ENCODE measurements at places on chromosomes 13 and 19. TPM values are rescaled to one million over a fixed set of nuclear protein-coding genes. Genes with fewer than 3 reads are reported as not detected.

DNA sequence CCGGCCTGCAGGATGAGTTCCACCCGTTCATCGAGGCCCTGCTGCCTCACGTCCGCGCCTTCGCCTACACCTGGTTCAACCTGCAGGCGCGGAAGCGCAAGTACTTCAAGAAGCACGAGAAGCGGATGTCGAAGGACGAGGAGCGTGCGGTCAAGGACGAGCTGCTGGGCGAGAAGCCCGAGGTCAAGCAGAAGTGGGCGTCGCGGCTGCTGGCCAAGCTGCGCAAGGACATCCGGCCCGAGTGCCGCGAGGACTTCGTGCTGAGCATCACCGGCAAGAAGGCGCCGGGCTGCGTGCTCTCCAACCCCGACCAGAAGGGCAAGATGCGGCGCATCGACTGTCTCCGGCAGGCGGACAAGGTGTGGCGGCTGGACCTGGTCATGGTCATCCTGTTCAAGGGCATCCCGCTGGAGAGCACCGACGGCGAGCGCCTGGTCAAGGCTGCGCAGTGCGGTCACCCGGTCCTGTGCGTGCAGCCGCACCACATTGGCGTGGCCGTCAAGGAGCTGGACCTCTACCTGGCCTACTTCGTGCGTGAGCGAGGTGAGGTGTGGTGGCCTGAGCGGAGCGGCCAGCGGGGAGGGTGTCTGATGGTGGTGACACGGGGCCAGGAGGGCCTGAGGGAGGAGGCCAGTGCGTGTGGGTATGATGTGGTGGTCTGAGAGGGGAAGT is 15.5 kb downstream of the NFIC start:
- DNase-seq = no peak

DNA sequence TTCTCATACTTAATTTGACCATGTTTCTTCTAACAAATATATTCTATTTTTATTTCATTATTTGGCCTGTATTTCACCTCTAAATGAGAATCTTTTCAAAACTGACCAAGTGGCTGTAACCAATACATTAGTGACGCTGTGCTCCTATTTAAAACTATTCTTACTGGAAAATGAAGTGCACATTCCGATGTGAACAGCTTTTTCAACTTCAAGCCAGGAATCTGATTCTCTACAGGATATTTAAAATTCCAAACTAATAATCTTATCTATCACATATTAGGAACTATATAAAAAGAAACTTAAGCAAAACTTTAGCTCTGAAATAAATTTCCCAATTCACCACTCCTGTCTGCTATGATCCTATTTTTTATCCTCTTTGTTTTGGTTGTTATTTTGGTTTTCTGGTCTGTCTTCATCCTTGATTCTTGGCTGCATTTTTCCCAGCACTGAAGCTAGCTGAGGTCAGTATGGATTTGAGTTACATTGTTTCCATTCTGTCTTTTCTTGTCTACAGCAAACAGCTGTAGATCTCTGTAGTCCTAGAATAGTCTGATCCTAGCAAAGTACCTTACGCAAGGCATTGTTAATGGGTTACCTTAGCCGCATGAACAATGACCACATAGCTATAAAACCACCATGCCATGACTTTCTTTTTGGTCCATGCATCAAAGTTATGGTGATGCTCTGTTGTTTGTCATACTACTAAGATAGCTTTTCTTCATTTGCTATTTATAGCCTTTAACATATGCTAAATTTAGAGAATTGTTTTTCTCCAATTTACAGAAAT is 748.6 kb upstream of the SPRY2 start:
- DNase-seq = no peak

GRCh38 chr19:48582168-48582567 is 24.4 kb upstream of the SPACA4 start:
- DNase-seq = no peak

- DNase-seq = peak; percentile 92
Observed at GRCh38 chr19:56403764-56404704, at the start of gene ZNF583. TSS of gene ZNF583 (plus strand) at chr19:56404332. CDS start at chr19:56407115, 2,783 bp downstream.

- DNase-seq = no peak
Observed at GRCh38 chr13:46031581-46032263, 20.8 kb downstream of the ZC3H13 start.

- no peak for DNase-seq
Observed at GRCh38 chr19:15284896-15285295, 47.4 kb downstream of the BRD4 start.

DNA sequence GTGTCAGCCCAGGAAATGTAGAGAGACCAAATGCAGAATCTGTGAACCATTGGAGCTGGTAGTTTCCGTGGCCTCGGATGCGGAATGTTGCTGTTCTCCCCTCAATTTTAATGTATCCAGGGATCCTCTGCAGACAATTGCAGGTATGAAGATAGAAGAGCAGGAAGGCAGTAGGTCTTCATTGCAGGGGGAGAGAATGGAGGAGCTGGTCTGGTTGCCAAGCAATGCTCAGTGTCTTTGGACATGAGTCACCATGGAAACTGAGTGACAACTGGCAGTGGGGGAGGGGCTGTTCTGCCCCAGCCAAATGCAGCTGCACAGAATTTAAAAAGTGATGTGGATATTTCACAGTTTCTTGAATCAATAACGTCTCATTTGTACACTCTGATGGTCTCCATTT is 56.1 kb upstream of the ZNF835 start:
- DNase-seq = peak; percentile 64

- DNase-seq = no peak
Observed at GRCh38 chr13:44231786-44232516, 141.7 kb upstream of the SERP2 start.

DNA sequence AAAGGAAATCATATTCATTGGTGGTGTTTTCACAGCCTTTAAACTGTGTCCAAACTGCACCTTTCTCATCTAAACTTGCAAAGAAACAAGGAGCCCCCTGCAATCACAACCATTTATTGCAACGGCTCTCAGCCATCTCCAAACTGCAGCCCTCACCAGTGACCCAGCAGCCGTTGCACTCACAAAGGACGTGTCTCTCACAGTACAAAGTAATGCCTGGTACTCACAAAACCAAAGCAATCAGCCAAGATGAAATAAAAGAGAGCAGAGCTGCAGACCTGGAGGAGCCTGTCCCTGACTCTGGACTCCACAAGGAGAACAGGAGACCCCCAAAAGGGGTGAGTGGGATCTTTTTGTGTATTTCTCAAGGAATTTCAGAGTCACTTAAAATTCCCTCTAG is 20.2 kb upstream of the CEACAM21 start:
- no peak for DNase-seq

DNA sequence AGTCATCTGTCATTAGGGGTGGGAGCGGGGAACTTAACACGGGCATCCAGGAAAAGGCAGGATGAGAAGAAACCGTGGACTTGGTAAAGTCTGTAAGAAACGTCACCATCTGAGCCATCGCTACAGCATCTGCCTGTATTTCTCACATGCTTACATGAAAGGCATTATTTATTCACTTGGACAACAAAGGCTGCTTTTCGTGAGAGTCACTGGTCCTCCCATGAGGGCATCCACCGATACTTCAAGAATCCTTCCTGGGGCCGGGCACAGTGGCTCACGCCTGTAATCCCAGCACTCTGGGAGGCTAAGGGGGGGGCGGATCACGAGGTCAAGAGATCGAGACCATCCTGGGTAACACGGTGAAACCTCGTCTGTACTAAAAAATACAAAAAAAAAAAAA is 16.1 kb downstream of the ZNF446 start:
- DNase-seq = no peak

DNA sequence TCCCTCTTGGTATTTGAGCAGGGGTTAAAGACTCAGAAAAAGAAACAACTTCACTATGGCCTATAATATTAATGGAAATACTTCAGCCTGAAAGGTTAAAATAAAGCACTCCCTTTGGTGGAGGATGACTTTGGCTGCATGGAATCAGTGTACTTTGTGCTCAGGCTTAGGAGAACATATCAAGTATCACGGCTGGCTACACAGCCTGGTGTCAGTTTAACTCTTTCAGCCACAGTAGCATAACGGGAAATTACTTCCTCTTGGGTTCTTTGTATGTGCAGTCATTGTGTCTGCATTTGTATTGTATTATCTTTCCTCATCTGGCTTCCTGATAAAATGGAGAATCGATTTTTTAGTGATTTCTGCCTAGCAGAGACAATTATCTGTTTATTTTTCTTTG is 239.0 kb downstream of the GGACT start:
- DNase-seq = no peak

DNA sequence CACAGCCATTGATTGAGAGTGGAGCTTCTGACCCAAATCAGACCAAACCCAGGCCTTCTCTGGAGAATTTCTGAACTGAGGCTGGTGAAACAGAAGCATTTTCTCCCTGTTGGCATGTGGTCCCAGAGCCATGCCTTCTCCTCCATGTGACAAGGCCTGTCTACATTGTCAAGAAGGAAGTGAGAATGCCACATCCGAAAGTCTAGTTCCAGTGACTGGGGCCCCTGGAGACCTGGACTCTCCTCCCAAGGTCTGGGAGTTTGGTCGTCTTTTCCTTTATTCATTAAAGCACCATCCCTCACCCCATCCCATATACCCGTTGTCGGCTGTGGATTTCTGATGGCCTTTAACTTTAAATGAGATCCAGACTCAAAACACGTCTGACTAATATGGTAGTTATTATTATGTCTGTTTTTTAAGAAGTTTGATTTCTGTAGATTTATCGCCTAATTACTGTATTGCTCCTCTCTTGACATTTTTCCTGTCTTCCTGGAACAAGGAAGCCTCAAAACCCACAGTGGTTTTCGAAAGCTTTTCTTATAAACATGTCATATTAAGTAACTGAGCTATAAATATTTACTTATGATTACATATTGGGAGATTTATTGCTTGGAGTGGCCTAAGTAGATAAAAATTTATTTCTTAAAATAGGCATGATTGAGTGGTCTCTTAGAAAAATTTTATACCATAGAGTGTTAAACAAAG is 128.3 kb upstream of the FRY start:
- DNase-seq = no peak

Gene HRC
- total RNA-seq = 2.3 TPM

Gene APOE
- 570 TPM for total RNA-seq

DNA sequence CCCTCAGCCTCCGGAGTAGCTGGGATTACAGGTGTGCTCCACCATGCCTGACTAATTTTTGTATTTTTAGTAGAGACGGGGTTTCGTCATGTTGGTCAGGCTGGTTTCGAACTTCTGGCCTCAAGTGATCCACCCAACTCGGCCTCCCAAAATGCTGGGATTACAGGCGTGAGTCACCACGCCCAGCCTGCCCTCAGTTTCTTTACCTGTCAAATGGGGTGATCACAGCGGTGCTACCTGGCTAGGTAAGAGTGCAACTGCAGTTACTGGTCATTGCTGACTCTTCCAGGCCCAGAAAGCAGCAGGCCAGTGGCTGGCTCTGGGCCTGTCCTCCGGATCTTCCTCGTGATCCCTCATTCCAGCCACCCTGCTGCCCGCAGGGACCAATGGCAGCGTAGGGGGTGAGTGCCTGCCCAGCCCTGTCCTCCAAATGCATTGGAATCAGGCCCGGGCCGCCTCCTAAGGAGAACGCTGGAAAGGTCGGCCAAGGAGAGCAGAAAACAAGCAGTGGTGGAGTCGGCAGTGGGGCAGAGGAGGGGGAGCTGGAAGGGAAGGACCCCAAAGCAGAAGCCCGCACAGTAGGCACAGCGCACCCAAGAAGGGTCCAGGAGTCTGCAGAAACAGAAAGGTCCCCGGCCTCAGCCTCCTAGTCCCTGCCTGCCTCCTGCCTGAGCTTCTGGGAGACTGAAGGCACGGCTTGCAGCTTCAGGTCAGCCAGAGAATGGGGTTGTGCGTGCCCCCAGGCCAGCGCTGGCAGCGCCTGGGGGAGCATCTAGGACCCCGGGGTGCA is 1.8 kb upstream of the SLC27A1 start:
- no peak for DNase-seq

GRCh38 chr19:47230054-47230920 is 712 bp downstream of the BBC3 start:
- no peak for DNase-seq

Gene KRTDAP
- not detected for total RNA-seq

DNA sequence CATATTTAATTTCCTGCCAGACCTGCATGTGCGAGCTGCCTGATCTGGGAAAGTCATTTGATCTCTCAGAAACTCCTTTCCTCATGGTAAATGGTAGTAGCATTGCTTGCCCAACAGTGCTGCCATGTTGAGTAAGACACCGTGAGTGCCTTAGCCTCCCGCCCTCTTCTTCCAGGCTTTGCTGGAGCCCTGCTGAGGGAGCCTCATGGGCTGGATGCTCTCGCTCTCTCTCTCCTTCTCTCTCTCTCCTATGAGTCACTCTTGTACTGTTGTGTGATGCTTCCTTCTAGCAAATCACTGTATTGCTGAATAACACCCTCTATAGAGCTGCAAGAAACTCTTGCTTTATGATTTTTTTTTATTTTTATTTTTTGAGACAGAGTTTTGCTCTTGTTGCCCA is 365.5 kb downstream of the UQCRFS1 start:
- DNase-seq = no peak

- DNase-seq = no peak
Observed at GRCh38 chr13:40563350-40564125, 102.9 kb downstream of the FOXO1 start.

Gene ZNF649
- total RNA-seq = 20.3 TPM

Gene CYP2A6
- total RNA-seq = 0.67 TPM

GRCh38 chr13:79989217-79989661 is 351.7 kb downstream of the SPRY2 start:
- DNase-seq = no peak

DNA sequence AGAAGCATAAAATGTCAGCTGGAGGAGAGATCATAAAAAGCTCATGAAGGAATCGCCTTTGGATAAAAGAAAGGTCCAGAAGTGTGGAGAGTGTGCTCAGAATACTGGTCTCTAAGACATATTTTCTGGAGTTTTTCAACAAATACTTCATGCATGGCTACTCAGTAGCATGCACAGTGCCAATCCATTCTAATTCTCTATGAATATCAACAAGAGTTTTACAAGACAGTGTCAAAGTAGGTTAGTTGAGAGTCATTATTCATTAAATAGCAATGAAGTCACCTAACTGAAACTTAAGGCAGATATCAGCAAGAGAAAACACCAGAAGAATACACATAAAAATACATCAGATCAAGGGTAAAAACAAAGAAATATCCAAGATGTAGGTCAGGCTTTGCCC is 1243.2 kb upstream of the SLC10A2 start:
- no peak for DNase-seq

- no peak for DNase-seq
Observed at GRCh38 chr13:112452380-112453206, 76.4 kb downstream of the SPACA7 start.

DNA sequence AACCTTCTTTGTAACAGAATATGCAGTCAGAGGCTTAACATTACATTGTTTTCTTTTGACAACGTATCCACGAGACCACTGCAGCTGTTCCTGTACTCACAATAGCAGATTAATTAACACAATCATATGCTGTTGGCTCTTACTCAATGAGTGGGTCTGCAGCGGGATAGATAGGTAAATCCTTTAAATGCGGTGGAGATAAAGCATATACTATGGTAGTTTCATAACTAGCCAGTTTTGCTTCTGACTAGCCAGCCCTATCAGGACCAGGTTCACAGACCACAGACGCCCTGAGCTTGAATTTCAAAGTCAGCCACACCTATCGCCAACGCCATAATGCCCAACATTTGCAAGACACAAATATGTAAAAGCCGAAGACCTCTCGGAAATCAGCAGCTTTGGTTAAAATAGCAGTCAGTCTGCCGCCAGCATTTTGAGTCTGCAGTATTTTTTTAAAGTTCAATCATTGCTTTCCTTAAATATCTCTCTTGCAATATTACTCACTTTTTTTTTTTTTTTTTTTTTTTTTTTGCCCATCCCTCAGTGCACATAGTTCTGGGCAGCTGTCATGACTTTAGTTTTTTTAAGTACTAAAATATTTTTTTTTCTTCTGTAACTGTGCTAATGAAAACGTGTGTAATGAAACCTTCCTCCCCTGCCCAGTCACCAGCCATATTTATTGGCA is 120.5 kb downstream of the ZNF536 start:
- DNase-seq = no peak
